GM10248 (cell line): ENCODE measurements at places on chromosomes 4 and X.

- no peak for DNase-seq
Observed at GRCh38 chr4:139558235-139559088, 2.4 kb upstream of the SETD7 start.

GRCh38 chrX:18884916-18885315 is 99.0 kb downstream of the PHKA2 start:
- no peak for DNase-seq

DNA sequence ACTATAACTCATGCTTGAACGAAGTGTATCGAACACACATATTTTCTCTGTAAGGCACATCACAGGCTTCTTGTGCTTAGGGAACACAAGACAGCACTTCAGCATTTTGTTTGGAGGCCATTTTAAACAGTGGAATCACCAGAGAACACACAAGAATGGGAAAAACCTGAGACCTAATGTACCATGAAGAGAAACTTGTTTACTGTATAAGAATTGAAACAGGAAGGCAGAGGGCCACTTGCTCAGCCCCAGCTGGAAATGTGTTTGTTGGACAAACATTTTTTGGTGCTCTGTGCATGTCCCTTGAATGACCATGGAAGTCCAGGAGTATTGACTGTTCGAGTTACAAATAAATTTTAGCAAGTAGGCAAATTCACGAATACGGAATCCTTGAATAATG is 47.5 kb downstream of the RAPGEF2 start:
- no peak for DNase-seq

DNA sequence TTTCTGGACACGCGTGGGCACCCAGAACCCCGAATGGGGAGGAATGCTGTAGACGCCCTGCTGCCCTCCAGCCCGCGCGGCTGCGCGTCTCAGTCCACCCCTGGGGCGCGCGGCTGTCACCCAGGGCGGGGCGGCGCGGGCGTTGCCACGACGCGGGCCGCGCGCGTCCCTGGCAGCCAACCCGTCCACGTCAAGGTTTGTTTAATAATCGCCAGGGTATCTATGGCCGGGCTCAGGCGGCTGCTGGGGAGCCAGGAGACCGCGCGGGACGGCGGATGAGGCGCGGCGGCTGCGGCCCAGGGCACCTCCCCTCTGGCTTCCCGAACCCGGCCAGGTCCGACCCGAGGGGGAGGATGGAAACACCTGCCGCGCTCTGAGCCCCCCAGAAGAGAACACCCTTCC is at the start of gene SPATA18:
TSS of gene SPATA18 (plus strand) at position 92 of the 402 bp plus-strand sequence. CDS start 401 bp downstream, outside the sequence.
- peak; percentile 49 for DNase-seq

DNA sequence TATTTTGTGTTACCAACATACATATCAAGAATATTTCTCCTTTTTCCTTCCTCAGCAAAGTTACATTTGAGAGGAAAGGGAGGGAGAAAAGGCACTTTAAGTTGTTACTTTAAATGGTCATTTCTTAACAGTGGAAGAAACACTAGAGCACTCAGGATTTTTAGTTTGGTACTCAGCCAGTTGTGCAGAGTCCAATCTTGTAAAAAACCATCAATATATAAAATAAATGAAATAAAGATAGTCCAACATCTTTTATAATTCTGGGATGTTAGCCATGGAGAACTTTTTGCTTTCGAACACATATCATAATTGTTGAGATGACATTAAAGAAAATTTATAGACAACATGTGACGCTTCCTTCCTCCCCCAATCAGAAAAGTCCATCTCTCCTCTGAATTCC is 253.8 kb downstream of the QDPR start:
- DNase-seq: no peak

- DNase-seq: no peak
Observed at GRCh38 chr4:93947286-93947685, 118.7 kb downstream of the ATOH1 start.

DNA sequence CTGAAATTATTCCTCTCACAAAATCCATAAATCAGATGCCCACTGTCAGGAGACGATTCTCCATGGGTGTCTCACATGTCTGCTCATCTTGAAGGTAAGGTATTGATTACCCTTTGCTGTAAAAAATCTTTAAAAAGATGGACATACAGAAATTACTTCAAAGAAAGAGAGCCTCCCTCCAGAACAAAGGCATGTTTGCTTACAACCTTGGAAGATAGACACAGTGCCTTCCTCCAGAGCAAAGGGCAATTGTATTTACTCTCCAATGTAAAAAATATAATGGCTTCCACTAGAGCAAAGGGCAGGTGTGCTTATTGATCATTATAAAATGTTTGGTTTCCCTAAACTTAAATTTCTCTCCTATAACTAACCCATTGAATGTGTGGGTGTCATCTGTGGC is 616.2 kb downstream of the ANKRD50 start:
- no peak for DNase-seq

GRCh38 chr4:5683566-5683965 is 24.8 kb downstream of the EVC2 start:
- no peak for DNase-seq

DNA sequence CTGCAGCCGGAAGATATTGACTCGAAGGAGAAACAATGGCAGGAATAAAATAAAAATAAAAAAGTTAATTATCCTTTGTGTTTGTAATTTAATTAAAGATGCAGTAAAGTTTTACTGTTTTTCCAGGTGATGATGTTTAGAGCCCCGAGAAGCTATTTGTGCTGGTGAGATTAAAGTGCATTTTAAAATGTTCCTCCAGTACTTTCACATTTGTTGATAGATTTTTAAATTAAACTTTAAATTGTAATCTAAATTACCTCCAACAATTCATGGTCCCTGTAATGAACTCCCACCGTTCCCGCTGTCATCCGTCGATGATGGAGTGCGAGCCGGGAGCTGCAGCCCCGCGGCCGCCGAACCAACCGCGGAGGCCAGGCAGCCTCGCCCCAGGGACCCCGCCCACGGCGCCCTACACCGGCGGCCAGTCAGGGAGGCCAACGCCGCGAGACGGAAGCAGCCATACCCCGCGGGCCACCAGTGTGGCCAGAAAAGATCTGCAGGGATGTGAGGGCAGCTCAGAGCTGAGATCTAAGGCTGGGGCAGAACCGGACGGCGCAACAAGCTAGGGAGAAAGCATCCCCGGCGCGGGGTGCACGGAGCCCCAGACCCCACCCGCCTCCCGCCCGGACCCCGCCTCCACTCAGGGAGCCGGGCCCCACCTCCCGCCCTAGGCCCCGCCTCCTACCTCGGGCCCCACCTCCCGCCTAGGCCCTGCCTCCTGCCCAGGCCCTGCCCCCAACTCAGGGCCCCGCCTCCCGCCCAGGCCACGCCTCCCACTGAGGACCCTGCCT is 104.0 kb downstream of the FAM53A start:
- DNase-seq: peak; percentile 88
